Substantia nigra (tissue), 51 donors: ENCODE measurements at places on chromosomes 5 and 9.

DNA sequence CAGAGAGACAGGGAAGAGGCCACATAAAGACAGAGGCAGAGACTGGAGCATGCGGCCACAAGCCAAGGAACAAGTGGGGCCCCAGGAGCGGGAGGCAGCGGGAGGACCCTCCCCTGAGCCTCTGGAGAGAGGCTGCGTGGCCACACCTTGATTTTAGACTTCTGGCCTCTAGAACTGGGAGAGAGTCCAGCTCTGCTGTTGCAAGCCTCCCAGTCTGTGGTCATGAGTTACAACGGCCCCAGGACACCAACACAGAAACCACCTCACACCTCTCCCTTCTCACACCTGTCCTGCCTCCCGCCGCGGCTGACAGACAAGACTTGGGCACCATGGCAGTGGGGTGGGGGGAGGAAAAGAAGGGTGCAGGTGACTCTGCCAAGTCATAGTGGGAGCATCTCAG is 2.2 kb downstream of the INPP5E start:
- no peak for DNase-seq

DNA sequence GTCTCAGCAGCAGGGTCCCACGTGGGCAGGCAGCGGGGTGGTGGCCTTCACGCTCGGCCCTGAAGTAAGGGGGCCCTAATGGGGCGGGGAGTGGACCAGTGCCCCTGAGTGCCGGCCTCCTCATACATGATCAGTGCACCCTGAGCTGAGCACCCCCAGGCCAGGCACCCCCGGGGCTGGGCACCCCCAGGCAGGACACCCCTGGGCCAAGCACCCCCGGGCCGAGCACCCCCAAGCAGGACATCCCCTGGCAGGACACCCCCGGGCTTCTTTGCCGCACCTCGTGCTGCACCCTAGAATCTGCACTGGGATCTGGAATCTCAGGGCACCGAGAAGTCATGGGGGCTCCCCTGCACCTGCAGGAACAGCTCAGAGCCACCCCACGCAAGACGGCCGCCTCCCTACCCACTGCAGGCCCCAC is 51.4 kb downstream of the EXD3 start:
- DNase-seq = no peak

DNA sequence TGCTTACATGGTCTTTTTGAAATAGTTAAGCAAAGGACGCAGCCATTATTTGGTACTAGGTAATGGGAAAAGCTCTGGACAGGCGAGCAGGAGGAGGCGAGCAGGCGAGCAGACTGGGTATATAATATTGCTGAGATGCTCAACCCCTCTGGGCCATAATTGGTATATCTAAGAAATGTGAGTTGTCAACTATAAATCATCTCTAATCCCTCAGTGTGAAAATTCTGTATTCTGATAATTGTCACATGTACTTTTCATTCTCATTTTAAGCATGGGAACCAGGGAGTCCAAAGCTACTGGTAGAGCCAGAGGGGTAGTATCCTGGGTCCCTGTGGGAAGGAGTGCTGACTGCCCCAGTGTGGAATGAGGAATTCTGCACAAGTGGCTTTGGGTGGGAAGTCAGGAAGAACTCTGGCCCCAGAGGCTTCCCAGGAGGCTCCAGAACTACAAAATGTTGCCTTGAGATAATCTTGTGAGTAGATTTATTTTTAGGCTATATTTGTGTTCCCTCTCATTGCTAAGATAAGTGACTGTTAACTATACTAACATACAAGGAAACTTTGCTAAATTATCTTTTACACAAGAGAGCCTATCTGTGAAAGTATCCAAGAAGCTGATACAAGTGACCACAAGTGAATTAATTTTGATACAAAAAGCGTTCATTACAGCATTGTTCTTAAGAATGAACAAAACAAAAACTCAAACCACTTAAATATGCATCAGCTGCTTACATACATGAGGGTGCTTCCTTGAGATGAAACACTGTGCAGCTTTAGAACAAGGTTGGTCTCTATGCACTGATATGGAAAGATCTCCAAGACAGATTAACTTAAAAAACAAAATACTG is 70.5 kb upstream of the TNFAIP8 start:
- DNase-seq = no peak

DNA sequence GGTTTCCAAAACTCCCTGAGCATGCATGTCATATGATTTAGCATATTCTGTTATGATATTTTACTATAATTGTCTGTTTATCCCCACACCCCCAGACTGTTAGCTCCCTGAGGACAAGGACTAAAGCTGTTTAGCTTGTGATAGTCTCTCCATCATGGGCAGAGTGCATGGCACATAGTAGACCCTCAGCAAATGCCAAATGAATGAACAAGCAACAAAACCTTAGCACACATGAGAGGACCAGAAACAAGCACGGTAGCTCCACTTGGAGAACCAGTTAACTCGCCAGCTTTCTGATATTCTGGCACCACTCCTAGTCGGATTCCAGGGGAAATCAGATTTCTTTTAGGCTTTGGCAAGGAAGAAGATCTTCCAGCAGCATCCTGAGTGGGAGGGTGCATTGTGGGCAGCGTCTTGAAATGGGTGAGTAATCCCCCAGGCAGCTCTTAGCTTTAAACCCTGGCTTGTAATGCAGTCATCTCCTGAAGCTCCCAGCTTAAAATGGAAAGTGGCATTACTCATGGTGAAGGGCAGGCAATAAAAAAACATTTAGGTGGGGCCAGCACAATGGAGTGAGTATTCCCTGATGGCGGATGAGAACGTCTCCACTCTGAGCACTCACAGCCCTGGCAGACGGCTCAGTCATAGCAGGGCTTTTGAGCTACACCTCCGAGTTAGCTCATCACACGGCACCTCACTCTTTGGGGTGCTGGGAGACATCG is 41.1 kb downstream of the FGF1 start:
- DNase-seq = no peak

GRCh38 chr5:30918171-30918570 is 275.3 kb upstream of the CDH6 start:
- no peak for DNase-seq

DNA sequence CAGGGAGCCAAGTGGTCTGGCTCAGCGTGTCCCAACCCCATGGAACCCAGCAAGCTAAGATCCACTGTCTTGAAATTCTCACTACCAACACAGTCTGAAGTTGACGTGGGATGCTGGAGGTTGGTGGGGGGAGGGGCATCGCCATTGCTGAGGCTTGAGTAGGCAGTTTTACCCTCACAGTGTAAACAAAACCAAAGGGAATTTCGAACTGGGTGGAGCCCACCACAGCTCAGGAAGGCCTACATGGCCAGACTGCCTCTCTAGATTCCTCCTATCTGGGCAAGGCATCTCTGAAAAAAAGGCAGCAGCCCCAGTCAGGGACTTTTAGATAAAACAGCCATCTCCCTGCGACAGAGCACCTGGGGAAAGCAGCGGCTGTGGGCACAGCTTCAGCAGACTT is 17.1 kb upstream of the FBXL17 start:
- DNase-seq = no peak

DNA sequence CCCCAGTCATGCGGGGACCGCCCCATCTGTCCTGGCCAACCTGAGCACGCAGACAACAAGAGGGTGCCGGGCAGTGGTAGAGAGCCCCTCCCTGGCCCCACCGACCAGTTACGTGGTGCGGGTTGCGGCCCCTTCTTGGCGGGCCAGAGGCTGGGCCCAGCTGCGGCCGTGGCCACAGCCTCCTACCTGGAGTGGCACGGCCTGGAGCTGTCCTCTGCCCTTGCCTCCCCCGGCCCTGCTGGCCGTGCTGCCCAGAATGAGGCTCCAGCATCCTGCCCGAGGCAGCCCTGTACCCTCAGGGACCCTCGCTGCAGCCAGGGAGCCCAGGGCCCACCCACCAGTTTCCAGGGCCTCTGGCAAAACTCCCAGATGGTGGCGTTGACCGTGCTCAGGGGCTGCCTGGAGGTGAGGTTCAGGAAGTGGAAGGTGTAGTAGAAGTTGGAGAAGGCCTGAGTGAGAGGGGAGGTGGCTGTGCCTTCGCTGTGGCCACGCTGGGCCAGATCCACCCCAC is 5.7 kb downstream of the ENTPD8 start:
- no peak for DNase-seq

DNA sequence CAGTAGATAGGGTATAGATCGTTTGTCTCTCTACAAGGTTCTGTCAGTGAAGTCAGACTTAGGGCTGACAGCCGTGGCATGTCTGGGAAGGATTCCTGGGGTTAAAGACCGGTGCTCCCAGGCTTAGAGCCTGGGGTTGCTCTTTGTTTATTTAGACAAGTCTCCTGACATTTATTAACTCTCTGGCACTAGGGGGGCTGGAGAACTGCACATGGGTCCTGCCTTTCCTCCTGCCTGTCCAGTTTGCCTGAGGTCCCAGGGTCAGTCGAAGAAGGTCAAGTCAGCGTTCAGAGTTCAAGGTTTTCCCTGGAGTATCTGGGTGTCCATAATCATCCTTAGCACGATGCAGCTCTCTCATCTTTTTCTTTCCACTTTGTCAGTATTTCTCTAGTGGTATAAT is 5.6 kb downstream of the EGFLAM start:
- DNase-seq = no peak

DNA sequence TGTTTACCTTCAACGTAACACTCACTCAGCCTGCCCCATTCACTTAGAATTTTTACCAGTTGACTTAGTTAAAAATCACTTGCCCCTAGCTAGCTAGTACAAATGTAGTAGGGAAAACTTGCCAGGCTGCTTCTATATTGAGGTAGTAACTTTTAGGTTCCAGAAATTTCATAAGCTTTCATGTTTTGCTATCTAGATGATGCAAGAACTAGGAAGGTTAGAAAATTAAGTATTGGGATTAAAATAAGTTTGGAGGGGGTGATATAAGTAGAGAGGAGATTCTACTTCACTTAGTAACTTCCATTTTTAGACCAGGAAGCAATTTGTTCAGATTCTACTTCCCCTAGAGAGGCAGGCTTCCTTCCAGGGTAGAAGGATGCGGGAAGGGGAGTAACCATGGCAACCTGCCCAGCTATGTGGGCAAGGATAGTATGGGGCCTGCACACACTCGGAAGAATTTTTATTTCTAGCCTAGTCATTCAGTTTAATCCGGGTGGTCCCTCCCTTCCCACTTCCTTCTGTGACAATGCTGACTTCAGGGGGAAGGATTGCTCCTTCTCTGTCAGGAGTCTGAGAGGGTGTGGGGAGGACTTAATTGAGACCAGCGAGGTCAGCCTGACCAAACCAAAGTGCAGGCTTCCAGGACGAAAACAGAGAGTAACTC is 4.2 kb downstream of the DAB2 start:
- no peak for DNase-seq

GRCh38 chr5:36238502-36239295 is 3.0 kb downstream of the NADK2 start:
- no peak for DNase-seq

GRCh38 chr9:115672477-115673316 is 480.9 kb upstream of the PAPPA start:
- no peak for DNase-seq
